OCI-LY7 (cell line): ENCODE measurements at places on chromosomes 4 and X. TPM values are rescaled to one million over a fixed set of nuclear protein-coding genes. Genes with fewer than 3 reads are reported as not detected.

GRCh38 chr4:4825431-4825830, 34.0 kb upstream of the MSX1 start:
- DNase-seq, result no peak

- peak; percentile 41 for DNase-seq
These were observed 42.7 kb upstream of the RASSF6 start for GRCh38 chr4:73662709-73663546.

- DNase-seq, result no peak
These were observed 1129.6 kb downstream of the STPG2 start for GRCh38 chr4:97013711-97014110.

DNA sequence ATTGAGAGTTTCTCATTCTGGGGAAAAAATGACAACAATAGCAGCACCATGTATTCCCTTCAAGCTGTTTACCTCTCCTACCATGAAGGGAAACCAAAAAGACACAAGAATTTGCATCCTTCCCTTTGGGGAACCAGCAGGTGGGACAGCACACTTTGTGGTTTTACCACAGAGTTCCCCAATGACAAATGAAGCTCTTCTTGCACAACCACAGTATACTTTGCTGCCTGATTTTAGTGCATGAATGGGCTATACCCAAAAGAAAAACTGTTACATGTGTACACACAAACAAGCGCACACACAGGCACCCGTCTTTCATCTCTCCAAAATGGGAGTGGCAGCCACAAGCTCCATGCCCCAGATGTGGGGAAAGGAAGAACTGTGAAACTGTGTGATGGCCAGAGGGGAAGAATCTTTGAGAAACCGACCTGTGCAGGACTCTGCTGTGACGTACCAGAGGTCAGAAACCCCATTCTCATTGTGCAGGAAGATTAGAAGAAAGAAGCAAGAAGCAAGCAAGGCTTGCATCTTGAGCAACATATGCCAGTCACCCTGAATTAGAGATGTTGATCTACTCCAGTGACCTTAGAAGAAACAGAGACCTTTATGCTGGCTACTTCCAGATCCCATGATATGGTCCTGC, 2.7 kb upstream of the MAML3 start:
- peak; percentile 75 for DNase-seq

DNA sequence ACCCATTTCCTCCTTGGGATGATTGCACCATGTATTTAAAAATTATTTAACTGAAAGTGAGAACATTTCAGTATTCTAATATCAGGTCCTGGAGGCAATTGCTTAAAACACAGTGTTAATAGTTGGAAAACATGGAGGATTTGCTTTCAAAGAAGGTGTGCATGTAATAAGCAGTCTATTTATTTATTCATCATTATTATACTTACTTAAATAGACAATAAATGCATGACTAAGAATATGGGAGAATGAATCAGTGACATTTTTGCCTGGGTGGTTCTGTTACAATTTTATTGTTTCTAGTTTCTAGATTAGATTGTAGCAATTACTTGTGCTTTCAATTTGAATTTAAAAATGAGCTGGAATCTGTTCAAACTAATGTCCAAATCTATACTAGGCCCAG, 145.5 kb downstream of the AREG start:
- DNase-seq, result no peak

GRCh38 chr4:10354746-10355145, 102.5 kb downstream of the ZNF518B start:
- DNase-seq, result no peak

GRCh38 chrX:108285356-108285755, 152.9 kb downstream of the COL4A6 start:
- DNase-seq, result no peak

- DNase-seq, result no peak
These were observed 93.4 kb downstream of the NHSL2 start for GRCh38 chrX:72003811-72004750.

DNA sequence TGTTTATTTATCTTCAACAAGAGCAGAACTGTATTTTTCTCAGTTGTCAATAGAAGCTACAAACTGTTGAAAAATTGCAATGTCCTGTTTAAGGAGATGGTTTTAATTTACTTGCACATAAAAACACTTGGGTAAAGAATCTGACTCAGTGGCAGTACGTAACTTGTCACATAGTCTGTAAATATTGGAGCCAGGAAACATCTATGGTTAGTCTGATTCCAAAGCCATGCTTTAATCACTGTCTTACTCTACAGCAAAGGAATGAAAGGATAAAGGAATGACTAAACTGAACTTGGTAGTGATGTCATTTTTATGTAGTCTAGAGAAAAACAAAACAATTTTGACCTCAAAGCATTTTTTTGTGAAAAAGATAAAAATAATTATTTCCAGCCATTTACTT, 537.2 kb downstream of the STIM2 start:
- DNase-seq, result no peak

Gene IL2
- not detected in 2 replicates for total RNA-seq

DNA sequence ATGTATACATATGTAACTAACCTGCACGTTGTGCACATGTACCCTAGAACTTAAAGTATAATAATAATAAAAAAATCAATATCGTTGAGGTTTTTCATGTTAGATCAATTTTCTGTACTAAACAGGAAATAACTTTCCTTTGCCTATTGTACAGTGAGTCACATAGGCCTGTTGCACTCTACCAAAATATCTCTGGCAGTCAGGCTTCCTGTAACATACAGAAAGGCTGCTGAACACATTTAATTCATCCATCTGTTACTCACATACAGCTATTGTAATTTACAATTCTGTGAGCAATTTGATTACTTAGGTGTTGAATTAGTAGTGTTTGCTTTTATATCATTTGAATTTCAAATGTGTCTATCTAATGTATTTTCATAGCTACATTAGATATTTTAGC, 427.8 kb downstream of the TMA16 start:
- no peak for DNase-seq

DNA sequence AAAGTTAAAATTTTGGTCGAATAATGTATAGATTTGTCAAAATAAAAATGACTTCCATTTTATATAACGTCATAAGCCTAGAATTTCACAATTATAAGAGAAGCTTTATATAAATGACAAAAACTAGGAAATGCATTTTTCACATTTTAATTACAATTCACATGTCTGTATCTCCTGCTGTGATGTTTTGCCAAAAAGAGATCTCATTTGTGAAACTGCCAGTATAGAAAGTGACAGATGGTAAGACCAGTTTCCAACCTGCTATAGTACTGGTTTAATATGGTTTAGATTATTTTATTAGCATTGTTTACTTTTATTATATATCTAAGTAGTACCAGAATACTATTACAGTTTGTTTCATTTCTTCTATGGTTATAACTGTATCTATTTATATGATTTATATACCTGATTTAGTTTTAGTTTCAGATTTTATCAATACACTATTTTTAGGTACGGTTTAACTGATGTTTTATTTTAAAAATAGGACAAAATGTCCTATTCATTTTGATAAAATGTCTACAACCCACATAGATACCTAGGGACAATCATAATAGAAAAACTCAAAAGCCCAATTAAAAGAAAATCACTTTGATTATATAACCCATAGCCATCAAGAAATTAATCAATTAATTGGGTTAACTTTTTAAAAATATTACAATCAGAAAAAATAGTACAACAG, 5.4 kb upstream of the CCSER1 start:
- DNase-seq, result no peak
